Stimulated activated CD8-positive, alpha-beta memory T cell treated with anti-CD3 and anti-CD28 coated beads, Interleukin-7, amount 100 ng/mL, for 1 hour (primary cell): ENCODE measurements at places on chromosomes 13 and 19.

DNA sequence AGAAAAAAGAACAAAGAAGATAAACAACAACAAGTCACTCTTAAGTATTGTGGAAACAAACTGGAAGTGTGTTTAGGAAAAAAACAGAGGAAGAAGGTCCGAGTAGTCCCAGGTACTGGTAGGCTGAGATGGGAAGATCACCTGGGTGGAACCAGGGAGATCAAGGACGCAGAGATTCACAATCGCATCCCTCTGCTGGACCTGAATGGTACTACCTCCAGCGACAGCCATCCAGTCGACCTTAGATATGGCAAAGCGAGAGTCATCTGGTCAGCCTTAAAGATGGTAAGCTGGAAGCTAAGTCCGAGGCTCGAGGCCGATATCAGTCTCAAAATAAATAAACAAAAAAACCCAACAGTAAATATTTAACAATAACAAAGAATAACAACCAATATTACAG, 44.9 kb upstream of the ZNF91 start:
- no peak for DNase-seq

- DNase-seq, result no peak
These were observed 69.2 kb downstream of the DIAPH3 start for GRCh38 chr13:60094385-60095088.

- peak; percentile 61 for DNase-seq
These were observed 2.5 kb upstream of the KEAP1 start for GRCh38 chr19:10505583-10506229.

DNA sequence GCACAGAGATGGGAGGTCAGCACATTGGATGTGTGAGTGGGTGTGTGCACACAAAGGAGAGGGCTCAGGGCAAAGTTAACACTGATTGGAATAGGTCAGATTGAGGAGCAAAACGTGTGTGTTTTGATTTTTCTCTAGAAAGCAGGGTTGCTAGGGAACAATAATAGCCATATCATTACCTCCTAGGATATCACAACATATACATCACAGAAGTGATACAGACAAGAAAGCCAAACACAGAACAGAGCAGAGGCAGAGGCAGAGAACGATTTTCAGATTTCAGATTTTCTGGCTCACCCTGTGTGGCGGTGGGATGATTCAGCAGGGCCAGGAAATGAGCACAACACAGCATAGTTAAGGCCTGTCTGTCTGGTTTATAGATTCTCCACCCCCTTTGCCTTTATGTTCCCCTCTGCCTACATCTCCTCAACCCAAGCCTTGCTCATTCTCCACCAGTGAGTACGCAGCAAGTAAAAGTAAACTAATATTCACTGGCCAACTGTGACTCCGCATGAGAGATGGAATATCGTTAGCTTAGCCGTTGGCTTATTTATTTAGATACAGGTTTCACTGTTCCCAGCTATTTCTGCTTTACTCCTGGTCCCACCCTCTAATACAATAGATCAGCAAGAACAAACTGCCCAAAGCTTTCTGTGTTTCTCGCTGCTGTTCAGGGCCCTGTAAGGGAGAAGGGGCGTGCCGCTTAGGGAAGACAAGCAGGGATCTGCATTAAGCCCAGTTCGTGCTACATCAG, 182.7 kb upstream of the TSC22D1 start:
- no peak for DNase-seq

GRCh38 chr19:3808420-3809143, 22.4 kb upstream of the MATK start:
- DNase-seq, result no peak

DNA sequence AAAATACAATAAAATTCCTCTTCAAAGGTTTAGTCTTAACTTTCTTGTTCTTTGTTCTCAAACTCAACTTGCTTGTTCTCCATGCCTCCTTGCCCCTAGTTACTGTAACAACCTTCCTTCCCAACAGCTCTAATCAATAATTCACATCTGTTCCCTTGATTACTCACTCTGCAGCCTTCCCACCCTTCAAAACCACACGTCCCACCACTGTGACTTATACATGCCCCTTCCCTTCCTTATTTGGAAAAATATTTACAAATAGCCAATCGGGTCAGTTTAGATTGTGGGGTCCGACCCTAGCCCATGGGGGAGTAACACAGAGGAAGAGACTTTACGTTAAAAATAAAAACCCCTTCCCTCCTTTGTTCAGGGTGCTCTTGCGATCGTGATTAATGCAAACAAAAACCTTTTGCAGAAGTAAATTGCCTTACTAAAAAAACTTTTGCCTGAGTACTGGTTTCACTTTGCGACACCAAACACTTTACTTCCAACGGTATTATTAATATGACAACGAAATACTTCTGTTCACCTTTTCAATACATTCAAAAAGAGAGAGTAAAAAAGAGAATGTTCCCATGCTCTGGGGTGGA, 512 bp upstream of the ZNF93 start:
- DNase-seq, result no peak

DNA sequence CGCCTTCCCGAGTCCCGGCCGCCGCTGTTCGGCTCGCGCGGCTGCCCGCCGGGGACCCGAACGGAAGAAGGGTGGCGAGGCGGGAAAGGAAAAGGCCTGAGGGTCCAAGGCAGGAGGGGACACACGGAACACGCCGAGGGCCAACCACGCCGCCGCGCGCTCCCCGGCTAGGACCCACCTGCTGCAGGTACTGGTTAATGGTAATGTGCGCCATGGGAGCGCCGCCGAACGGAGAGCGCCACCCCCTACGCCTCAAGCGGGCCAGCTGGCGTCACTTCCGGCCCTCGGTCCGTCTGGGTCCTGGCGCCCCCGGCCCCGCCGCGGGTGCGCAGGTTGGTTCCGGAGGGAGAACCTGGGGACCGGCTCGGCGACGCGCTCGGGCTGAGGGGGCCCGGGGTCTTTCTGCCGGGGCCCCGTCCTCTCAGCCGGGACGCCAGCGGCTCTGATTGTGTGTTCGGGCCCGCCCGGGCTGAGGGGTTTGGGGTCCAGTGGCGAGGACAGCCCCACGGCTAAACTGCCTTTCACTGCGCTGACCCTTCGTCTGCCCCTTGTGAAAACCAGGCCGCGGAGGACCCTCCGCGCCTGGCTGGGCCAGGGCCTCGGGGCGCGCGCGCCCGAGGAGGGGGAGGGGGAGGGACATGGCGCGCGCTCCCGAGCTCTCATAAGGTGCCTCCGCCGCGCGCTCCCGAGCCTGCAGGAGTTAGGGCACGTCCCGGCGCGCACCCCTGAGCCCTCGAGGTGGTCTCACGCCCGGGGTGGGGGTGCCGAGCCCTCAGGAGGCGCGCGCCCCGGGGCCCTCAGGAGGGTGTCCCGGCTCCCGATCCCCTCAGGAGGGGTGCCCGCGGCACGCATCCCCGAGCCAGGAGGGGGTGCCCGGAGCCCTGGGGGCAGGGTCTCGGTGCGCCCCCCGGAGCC, at the start of gene PCID2:
PCID2 (minus strand) TSS at position 249 of the 915 bp plus-strand sequence; CDS start at position 214, 35 bp downstream.
- peak; percentile 81 for DNase-seq

DNA sequence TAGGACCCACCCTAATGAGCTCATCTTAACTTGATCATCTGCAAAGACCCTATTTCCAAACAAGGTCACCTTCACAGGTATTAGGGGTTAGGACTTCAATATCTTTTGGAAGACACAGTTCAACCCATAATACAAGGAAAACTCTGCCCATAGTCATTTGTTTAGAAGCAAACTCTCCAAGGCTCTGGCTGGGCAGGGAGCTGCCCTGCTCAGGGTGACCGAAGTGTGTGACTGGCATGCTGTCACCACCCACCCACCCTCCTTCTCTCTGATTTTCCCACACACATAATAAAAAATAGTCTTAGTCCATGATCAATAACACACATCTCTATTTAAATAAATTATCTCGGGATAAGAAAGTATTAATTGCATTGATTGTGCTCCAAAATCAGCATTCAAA, 161.1 kb downstream of the KCTD15 start:
- no peak for DNase-seq

GRCh38 chr13:99347911-99348451, 40.8 kb upstream of the GPR183 start:
- no peak for DNase-seq

GRCh38 chr13:62837895-62838294, 1422.2 kb upstream of the PCDH20 start:
- no peak for DNase-seq

DNA sequence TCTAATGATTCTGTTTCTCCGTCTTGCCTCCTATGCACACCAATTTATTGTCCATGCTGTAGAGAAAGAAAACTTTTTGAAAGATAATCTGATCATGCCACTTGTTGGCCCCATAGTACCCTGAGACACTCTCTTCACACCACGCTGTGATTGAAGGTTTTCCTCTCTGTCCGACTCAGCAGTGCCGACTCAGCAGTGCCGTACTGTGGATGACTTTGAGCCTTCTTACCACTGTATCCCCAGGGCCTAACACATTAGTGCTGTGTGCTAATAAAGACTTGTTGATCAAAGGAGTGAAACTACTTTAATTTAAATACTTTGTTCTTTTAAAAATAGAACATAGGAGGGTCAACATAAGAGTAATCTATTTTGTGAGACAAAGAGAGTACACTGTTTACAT, 429.6 kb downstream of the KLF12 start:
- DNase-seq, result no peak

DNA sequence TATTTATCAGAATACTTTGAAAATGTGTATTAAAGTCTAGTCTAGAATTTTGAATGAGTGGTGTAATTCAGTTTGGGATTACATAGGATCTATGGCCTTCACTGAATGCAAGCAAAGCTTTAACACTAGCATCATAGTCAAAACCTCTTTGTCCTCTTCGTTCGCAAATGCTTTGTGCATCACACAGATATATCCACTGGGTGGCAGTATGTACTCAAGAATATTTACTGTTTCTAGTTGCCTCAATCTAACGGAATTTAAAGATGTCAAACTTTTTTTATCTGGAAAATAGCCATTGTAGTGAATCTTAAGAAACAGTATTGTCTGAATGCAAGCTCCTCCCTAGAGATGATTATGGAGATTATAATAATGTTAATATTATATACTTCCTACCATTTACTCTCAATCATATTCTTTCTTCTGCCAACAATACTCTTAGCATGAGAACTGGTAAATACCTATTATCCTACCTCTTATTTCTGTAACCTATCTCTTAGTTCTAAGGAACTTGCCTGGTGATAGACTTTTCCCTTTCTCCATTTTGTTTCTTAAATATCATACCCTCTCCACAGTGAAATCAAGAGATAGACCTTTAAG, 25.8 kb downstream of the LACC1 start:
- no peak for DNase-seq
